Smooth muscle cell of the pulmonary artery (primary cell): ENCODE measurements at places on chromosomes 16 and 17. TPM values are rescaled to one million over a fixed set of nuclear protein-coding genes. Genes with fewer than 3 reads are reported as not detected.

The CES3 gene
- total RNA-seq, result 0.39 and 1.2 TPM in 2 replicates

The EFNB3 gene
- total RNA-seq, result 0.10 and 0.39 TPM in 2 replicates

The KRT9 gene
- total RNA-seq, result 0.07 TPM in 2 replicates

The ZNRF1 gene
- total RNA-seq, result 11.7 and 20.9 TPM in 2 replicates

The SOCS7 gene
- 16.6 and 17.7 TPM in 2 replicates for total RNA-seq

The KRT31 gene
- total RNA-seq, result not detected in 2 replicates

The CCDC154 gene
- total RNA-seq, result 0.33 and 0.96 TPM in 2 replicates

The OR1D2 gene
- not detected in 2 replicates for total RNA-seq

The TBC1D3 gene
- total RNA-seq, result not detected in 2 replicates

The MYH13 gene
- not detected in 2 replicates for total RNA-seq

The SNAI3 gene
- total RNA-seq, result 0.23 TPM in 1 of 2 replicates, not detected in the other

The SRCIN1 gene
- 0.07 TPM in 1 of 2 replicates, not detected in the other for total RNA-seq

The PLCG2 gene
- total RNA-seq, result 0.07 and 1.2 TPM in 2 replicates

The SHCBP1 gene
- 3.8 and 11.5 TPM in 2 replicates for total RNA-seq

The MYH11 gene
- total RNA-seq, result 0.59 and 1.2 TPM in 2 replicates

The FOXL1 gene
- total RNA-seq, result 16.4 and 17.4 TPM in 2 replicates

The SLFN12 gene
- 17.0 and 35.8 TPM in 2 replicates for total RNA-seq

The TNFRSF12A gene
- 185 and 394 TPM in 2 replicates for total RNA-seq

The SCIMP gene
- total RNA-seq, result not detected in 2 replicates

The APOH gene
- total RNA-seq, result not detected in 2 replicates

The PHKB gene
- 69.0 and 85.5 TPM in 2 replicates for total RNA-seq

The TLCD2 gene
- total RNA-seq, result 3.8 and 4.8 TPM in 2 replicates

The WRAP53 gene
- total RNA-seq, result 2.7 and 3.5 TPM in 2 replicates

The SSTR5 gene
- not detected in 2 replicates for total RNA-seq

The RAPGEFL1 gene
- total RNA-seq, result 1.8 and 3.5 TPM in 2 replicates

The CCL11 gene
- not detected in 2 replicates for total RNA-seq

The TEX14 gene
- total RNA-seq, result 0.03 and 0.07 TPM in 2 replicates

The FSCN2 gene
- total RNA-seq, result 2.0 and 11.0 TPM in 2 replicates

The ANKRD40CL gene
- not detected in 2 replicates for total RNA-seq

The TRPV3 gene
- total RNA-seq, result 1.4 and 2.3 TPM in 2 replicates

The LRRC37A2 gene
- total RNA-seq, result 2.6 and 4.6 TPM in 2 replicates

The SBK1 gene
- total RNA-seq, result under 0.01 and 0.03 TPM in 2 replicates

The CDH3 gene
- total RNA-seq, result 0.66 and 1.1 TPM in 2 replicates

The ADGRG3 gene
- not detected in 2 replicates for total RNA-seq

The PRAC2 gene
- not detected in 2 replicates for total RNA-seq

The CAMKK1 gene
- total RNA-seq, result 6.6 and 11.2 TPM in 2 replicates

The MMP15 gene
- total RNA-seq, result 2.4 and 4.3 TPM in 2 replicates

The CRAMP1 gene
- total RNA-seq, result 8.7 and 10.2 TPM in 2 replicates

The KRT39 gene
- total RNA-seq, result not detected in 2 replicates

The FOXC2 gene
- total RNA-seq, result 5.0 and 6.4 TPM in 2 replicates

The HBA1 gene
- total RNA-seq, result not detected in 2 replicates

The NAA38 gene
- total RNA-seq, result 28.9 and 30.6 TPM in 2 replicates

The SLC38A8 gene
- not detected in 2 replicates for total RNA-seq

The PRAC1 gene
- not detected in 2 replicates for total RNA-seq

The KRTAP9-3 gene
- not detected in 2 replicates for total RNA-seq

The SNF8 gene
- 71.8 and 76.1 TPM in 2 replicates for total RNA-seq
